PC-9 (cell line): ENCODE measurements at places on chromosomes 7 and 10. TPM values are rescaled to one million over a fixed set of nuclear protein-coding genes. Genes with fewer than 3 reads are reported as not detected.
A peak's percentile ranks its signal among the peaks of the same experiment; 100 is the strongest.

DNA sequence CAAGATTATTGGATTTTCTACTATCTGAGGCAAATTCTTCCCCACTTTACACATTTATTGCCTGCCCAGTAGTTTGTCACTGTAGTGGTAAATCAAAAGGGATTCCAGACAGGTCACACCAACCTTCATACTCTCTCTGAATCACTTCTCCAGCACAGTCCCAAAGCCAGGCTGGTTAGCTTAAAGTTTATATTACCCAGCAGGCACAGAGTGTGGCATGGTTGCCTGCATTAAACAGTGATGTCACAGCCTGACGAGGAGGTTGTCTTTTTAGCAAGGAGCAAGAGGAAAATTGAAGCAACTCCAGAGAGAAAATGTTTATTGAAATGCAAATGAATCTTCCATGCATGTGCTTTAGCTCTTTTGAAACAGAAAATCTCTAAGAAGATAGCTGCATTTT, 375.5 kb upstream of the CELF2 start:
- DNase-seq, result no peak

DNA sequence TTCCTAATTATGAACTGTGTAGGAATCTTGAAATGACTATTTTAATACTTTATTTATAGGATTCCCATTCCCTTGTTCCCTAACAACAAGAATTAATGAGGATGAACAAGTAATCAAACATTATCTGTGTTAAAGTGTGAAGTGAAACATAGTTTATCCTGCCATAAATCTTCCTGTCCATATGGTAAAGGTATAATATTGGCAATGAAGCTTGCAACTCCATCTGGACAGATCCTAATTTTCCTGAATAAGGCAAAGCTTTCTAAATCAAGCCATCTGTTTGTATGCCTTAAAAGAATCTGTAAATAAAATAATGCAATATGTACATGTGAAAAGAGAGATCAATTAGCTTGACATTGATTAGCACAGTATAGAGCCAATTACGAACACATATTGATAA, 529.0 kb downstream of the ANKRD7 start:
- no peak for DNase-seq

Gene CHN2
- total RNA-seq, result not detected in 2 replicates

DNA sequence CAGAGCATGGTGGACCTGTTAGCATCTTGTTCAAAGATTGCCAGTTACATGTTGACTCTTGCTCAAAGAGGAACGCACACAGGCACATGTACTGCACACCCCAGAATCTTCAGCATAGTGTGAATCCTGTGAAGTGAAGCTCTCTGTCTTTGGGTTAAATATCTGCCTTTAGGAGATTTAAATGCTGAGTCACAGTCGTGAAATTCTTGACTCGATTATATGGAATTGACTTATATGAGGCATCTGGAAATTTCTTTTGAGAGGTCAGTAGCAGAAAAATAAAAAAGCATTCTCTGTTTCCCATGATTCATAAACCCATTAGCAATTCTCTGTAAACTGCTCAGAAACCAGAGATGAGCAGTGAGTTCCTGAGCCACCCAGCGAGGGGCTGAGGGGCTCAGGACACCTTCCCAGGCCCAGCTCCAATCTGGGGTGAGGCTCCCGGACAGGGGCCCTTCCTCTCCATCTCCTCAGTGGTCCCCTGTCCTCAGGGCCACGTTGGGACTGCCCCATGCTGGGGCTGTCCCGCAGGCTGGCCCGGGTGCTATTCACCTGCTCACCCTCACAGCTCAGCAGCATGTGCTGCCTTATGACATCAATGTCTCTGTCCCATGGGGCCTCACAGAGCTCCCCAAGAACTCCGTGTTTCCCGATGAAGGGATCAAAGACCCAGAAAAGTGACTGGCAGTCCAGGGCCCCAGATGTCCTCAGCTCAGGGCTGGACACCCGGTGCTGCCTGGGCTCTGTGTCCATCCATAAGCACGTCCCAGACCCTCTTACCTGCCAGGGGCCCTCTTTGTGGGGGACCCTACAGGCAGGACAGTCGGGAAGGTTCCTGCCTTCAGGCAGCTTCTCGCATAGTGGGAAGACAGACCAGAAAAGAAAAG, 50.0 kb upstream of the INSIG1 start:
- peak; percentile 17 for DNase-seq

GRCh38 chr7:152504816-152505215, 69.0 kb upstream of the KMT2C start:
- DNase-seq, result no peak
